ENCODE measurements at places on chromosomes 11 and 22.
A peak's percentile ranks its signal among the peaks of the same experiment; 100 is the strongest.

- DNase-seq, result no peak
Measured at GRCh38 chr11:110075105-110075846, 17.9 kb upstream of the ZC3H12C start.

- DNase-seq, result no peak
Measured at GRCh38 chr11:67309166-67309565, 5.8 kb downstream of the SSH3 start.

GRCh38 chr22:49087716-49088601, 739.7 kb downstream of the BRD1 start:
- DNase-seq, result no peak

DNA sequence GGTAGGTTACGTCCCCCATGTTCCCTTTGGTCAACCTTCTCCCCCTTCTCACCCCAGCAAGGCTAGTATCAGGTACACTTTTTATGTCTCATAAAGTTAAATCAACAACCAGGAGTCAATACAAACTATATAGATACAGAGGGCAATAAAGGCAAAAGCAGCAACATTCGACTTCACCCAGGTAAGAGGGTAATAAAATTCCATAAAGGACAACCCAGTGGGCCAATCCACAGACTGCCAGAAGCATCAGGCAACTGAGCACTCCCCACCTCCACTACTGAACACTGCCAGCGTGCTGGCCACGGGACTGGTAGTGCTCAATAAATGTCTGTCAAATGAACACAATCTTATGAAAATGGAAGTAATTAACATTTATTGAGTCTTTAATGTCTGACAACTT, 5.1 kb upstream of the MS4A18 start:
- no peak for DNase-seq

DNA sequence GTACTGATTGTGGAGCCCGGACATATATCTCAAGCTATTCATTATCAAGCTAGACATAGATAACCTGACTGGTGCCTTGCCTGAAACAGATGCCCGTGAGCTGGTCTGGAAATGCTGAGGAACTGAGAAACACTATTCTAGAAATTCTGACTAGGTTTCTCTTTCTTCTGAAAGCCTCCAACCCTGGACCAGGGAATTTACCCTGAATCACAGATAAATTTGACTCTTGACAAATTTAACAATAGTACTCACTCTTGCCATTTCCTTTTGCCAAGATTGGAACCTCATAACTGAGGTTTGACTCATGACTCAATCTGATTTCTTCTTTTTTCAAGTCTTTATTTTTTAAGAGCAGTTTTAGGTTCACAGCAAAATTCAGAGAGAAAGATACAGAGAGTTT, 189.6 kb upstream of the SYN3 start:
- DNase-seq, result no peak

DNA sequence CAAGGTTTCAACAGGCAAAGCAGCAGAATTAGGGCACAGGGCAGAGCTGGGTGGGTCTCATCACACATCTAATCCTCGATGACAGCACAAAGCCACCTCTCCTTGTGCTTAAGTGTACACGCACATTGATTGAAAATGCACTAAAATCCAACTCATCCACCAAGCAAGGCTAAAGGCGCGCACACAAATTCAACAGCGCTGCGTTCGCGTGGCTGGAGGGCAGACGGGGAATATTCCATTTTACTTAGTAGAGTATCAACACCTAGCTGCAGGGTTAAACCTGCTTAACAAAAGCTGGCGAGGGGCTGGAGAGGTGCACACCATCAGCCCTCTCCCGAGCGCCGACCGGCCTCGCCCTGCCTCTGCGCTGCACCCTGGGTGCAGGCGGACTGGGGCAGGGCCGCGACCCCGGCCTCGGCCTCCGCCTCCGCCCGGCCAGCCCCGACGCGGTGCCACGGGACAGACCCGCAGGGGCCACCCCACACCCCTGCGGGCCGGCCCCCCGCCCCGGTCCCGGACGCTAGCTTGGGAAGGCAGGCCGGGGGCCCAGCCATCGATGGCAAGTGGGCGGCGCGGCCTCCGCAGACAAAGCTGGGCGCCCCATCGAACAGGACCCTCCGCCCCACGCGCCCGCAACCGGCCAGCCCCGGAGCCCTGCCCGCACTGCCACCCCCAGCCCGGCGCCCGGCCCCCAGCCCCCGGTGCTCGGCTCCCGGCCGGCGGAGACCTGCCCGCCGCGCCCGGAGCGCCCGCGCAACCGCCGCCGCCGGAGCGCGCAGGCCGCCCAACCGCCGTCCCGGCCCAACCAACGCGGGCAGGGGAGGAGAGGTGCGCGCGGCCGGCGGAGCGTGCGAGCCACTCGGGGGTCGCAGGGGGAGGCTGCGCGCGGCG, 929 bp downstream of the PRDM10 start:
- DNase-seq, result peak; percentile 14

DNA sequence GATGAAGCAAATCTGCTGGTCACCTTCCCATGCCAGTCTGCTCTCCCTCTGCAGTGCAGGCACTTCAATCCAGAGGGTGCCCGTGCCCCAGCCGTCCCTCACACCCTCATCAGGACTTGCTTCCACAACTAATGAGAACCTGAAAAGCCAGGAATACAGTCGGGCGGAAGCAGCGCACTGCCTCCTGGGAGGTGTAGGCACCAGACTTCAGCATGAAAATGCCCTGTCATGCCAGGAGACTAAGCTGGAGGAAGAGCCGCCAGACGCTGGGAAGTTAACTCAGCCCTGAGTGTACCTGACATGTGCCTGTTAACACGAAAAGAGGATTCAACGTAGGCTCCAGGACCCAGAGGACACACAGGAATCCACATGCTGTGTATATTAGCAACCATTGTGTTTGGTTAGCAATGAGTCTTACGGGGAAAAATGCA, 40.1 kb upstream of the FLI1 start:
- DNase-seq, result no peak

- no peak for DNase-seq
Measured at GRCh38 chr11:27717801-27718229, 17.6 kb upstream of the BDNF start.

GRCh38 chr11:37988031-37988430, 1390.0 kb upstream of the RAG2 start:
- DNase-seq, result no peak

GRCh38 chr22:31490496-31490925, 869 bp upstream of the EIF4ENIF1 start:
- DNase-seq, result peak; percentile 13

DNA sequence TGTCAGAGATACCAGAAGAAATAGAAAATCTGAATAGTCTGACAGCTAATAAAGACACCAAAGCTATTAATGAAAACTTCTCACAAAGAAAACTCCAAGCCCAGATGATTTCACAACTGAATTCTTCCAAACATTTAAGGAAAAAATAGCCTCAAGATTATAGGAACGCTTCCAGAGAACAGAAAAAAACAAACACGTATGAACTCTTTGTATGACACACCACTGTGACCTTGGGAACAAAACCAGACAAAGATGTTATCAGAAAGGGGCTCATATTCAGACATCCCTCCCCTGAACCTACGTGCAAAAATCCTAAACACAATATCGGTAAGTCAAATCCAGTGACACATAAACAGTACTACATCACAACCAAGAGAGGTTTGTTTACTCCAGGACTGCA, 23.5 kb downstream of the CERK start:
- no peak for DNase-seq

DNA sequence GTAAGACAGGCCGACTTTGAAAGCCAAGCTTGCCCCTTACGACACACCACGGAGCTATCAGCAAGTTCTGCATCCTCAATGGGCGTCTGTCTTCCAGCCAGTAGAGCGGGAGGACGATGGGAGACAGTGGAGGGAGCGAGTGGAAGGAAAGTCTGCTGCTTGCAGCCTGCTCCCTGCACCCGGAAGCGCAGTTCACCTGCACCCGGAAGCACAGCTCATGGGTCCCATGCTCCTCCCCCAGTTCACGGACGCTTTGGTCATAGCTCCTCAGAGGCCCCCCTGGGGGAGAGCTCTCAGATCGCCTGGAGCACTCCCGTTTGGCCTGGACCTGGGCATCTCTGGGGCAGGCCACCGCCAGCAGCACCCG, 51.3 kb downstream of the FBLN1 start:
- no peak for DNase-seq

DNA sequence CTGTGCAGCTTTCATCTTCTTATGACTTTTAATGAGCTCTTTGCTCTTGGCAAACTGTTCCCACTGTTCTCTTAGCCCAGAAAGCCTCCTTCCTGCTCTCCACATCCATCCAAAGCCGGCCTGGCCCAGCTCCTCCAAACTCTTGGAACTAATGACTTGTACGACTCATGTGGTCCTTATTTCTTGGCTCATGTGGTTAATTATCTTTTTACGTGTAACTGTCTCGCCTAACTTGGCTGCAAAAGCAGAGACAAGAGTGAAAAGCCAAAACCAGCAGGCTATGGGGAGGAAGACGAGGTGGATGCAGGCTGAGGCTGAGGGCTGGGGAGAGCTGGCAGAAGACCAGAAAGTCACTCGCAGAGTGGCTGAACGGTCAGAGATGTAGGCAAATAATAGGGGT, 5.5 kb downstream of the CSNK2A3 start:
- no peak for DNase-seq

- DNase-seq, result no peak
Measured at GRCh38 chr11:21894492-21894891, 298.4 kb upstream of the ANO5 start.

DNA sequence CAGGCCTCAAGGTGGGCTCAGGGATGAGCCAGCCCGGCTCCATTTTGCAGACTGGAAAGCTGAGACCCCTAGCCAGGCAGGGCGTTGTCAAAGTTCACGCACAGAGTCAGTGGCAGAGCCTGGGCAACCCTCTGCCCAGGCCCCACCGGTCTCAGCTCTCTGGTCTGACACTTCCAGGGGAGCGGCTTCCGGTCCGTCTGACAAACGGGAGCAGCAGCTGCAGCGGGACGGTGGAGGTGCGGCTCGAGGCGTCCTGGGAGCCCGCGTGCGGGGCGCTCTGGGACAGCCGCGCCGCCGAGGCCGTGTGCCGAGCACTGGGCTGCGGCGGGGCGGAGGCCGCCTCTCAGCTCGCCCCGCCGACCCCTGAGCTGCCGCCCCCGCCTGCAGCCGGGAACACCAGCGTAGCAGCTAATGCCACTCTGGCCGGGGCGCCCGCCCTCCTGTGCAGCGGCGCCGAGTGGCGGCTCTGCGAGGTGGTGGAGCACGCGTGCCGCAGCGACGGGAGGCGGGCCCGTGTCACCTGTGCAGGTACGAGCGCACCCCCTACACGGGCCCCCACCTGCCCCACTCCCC, 36.0 kb downstream of the CD6 start:
- DNase-seq, result no peak

DNA sequence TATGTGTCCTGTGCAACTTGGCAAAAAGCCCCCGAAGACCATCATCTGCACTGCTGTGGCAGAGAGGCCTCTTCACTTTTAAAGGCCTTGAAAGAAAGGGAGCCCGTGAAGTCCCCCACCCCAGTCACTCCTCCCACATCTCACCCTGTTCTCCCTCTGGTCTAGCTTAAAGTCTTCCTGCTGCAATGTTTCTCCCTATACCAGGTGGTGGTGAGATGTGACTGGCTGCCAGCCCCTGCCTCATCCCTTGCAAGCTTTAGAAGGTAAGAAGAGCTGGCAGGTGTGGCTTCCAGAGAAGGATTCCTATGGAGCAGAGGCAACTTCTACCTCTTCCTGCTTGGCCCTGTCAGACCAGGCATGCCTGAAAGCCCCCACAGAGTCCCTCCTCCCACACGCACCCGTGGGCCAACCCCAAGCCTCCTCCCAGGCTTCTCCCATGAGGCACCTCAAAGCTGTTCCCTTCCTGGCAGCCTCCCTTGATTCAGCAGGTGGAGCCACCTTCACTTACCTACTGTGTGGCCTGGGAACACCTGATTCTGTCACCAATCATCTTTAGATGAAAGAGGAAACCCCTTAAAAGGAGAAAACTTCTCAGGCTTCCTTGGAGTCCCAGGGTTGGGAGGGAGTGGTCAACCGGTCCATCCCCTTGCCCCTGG, 4.0 kb upstream of the TRIM29 start:
- DNase-seq, result no peak

- no peak for DNase-seq
Measured at GRCh38 chr22:46125816-46126765, 24.2 kb upstream of the PPARA start.

- DNase-seq, result no peak
Measured at GRCh38 chr22:27643907-27644306, 157.6 kb downstream of the MN1 start.

- DNase-seq, result no peak
Measured at GRCh38 chr11:34653851-34654482, 33.1 kb downstream of the EHF start.

GRCh38 chr11:120227228-120227852, 12.6 kb upstream of the POU2F3 start:
- DNase-seq, result no peak

DNA sequence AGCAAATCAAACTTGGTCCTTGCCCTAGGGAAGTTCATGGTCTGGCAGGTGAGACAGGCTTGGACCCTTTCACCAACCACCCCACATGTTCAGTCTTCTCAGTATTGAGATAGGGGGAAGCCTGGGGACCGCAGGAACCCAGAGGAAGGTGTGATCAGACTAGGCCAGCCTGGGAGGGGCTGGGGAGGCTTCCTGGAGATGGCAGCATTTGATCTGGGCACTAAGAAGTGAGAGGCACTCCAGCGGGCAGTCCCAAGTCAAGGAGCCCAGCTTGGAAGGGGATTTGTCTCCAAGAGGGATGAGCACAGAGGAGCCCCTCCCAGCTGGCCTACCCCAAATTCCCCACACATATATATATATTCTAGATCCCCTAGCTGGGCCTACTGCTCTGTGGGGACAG, 5.4 kb downstream of the LRRC32 start:
- no peak for DNase-seq

DNA sequence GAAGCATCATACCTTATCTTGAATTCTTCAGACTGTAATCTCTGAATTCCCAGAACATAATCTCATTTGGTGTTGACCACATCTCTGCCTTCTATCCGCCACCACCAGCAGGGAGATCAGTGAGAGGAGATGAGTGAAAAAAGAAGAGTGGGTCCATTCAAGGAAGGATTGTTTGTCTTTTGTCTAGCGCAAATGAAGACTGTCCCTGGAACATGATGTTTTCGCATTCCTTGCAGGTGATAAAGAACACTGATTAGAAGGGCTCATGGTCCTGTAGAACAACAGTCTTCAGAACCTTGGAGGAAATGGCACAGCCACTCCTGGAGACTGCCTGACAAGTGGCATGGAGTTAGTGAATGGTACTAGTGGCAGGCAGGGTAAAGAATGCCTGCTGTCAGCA, 869.6 kb downstream of the JRKL start:
- no peak for DNase-seq

GRCh38 chr11:39965701-39966100, 1493.8 kb downstream of the LRRC4C start:
- DNase-seq, result no peak

All from activated T-cell treated with anti-CD3 and anti-CD28 coated beads for 1 hour (primary cell).